ENCODE measurements at places on chromosomes 2 and 18.

GRCh38 chr2:236730393-236730792 is 160.8 kb downstream of the ACKR3 start:
- DNase-seq: no peak

GRCh38 chr2:16152071-16152927 is 211.9 kb downstream of the MYCN start:
- DNase-seq: no peak

GRCh38 chr18:63683152-63683551 is 19.6 kb upstream of the SERPINB11 start:
- DNase-seq: no peak

- DNase-seq: no peak
Observed at GRCh38 chr2:113840518-113840917, 49.4 kb upstream of the ACTR3 start.

DNA sequence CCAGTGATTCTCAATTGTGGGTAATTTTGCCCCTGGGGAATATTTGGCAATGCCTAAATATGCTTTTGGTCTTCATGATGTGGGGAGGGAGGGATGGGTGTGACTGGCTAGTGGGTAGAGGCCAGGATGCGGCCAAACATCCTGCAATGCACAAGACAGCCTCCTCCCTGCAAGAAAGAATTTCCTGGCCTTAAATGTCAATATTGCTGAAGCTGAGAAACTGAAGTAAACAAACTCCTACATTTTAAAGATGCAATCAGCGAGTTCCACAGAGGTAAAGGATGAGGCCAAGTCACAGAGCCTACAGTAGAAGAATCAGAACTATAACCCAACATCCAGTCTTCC is 272.9 kb upstream of the EPHA4 start:
- no peak for DNase-seq

Measured in HAP-1 (cell line).